GM10248 (cell line): ENCODE measurements at places on chromosomes 3 and 15.
A peak's percentile ranks its signal among the peaks of the same experiment; 100 is the strongest.

DNA sequence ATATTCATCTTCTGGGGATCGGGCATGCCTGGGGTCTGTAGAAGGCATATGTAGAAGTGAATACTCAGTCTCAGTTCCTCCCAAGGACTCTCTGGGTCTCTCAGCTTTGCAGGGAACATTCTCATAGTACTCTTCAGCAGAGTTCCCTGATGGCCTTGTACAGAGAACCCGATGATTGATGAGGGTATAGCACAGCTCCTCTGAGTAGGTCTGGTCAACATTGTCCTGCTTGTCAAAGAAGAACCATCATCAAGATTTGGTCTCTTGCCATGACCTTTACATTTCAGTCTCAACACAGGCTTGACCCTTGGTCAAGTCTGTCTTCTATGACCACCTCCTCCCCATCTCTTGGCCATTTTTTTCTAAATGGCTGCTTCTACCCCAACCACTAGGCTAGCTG, 9.5 kb downstream of the GCSAM start:
- DNase-seq: no peak

GRCh38 chr15:100596792-100597191, 5.2 kb downstream of the LINS1 start:
- peak; percentile 34 for DNase-seq

DNA sequence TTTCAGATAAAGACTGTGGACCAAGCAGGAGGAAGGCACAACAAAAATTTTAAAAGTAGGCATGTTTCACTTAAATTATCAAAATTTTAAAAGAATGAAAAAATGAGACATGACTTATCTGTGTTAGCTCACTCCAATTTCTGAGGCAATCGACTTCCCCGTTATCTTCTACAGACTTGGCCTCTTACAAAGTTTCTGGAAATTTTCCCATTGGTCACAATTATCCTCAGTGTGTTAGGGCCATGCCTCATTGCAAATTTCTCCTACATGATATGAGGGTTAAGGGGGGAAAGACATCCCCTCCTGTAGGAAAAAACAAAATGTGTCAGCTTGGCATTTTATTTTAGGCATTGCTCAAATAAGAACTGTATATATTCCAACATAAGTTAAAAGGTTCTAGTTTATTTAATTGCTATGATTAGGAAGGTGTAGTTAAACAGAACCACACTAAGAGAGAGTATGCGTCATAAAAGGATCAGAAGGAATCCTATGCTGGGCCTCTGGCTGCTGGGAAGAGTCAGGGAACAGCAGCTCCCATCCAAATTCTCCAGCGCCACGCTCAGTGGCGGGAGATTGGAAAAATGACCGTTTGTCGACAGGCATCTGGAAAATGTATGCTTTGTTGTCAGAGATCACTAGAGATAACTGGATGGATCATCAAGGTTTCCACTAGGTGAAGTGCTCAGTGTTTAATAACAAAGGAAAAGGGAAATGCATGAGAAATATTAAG, 463.6 kb upstream of the NR2F2 start:
- DNase-seq: no peak

DNA sequence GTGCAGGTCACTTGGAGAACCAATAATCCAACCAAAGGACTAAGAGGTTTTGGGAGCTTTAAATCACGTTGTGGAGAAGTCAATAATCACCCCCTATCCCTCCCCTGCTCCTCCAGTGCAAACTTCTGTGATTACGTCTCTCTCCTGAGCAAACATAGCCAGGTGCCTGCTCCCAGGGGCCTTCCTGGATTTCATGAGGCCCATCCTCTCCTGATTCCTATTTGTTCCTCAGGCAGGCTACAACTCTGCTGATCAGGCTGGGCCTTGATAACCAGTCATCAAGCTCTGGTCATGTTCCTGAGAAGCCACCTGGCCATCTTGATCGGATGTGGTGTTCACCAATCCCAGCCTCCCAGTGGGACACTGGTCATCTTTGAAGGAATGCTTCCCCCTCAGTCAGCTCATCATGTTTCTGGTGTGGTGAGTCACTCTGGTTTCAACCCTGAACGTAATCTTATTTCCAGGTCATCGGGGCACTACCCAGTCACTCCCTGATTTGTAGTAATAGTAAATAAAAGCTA, 2.9 kb upstream of the ZNF710 start:
- no peak for DNase-seq

- DNase-seq: no peak
These were observed 312.1 kb upstream of the ARHGEF26 start for GRCh38 chr3:153809097-153809496.

- DNase-seq: no peak
These were observed 32.2 kb upstream of the FAH start for GRCh38 chr15:80120636-80121035.
